AG09319 (cell line): ENCODE measurements at places on chromosomes 7 and 10.

DNA sequence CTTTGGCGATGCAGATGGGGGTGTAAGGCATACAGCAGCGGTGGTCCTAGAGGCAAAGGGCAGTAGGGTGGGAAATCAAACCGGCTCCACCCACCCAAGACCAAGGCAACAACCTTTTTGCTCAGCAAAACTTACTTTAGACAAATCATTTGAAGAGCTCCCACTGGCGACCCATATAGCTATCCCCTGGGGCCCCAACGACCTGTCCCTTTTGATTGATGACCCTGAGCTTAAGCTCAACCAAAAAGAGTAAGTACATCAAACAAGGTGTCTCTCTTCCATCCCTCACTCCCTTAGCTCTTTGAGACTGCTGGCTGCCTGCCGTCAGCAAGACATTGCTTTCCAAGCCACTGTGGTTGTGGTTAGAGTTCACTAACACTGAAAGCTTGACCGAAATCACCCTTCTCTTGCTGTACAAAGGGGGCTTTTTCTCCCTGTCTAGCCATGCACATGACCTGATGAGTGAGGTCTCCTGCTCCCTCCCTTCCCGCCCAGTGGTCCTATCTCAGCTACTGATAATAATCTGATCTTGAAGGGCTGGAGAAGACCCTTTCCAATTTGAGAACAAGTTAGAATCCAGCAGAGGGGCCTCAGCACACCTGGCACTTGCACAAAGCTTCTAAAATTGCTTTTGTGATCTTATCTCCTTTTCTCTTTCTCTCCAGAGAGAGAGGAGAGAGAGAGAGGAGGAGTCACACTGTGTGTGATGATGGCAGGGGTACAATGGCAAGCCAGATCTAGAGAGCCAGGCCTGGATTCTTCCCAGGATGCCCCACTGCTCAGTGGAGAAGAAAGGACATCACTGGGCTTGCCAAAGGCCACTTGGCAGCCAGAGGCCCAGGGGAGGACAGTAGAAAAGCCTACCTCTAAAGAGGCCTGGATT lies 42.2 kb downstream of the XPNPEP1 start:
- DNase-seq = no peak

DNA sequence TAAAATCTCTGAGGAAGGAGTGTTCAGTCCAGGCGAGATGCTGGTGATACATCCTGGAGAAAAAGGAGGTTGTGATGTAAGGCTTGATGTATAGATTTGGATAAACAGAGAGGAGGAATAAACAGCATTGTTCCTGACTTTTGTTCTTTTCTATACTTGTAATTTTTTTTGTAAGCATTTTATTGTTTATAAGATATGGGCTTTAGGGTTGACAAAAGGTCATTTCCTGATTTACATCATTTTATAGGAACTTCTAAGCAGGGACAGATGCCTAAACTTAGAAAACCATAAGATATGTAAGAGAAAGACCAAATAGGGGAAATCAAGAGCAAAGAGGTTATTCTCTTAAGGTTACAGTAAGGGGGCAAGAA lies 16.7 kb upstream of the SLC26A4 start:
- no peak for DNase-seq

DNA sequence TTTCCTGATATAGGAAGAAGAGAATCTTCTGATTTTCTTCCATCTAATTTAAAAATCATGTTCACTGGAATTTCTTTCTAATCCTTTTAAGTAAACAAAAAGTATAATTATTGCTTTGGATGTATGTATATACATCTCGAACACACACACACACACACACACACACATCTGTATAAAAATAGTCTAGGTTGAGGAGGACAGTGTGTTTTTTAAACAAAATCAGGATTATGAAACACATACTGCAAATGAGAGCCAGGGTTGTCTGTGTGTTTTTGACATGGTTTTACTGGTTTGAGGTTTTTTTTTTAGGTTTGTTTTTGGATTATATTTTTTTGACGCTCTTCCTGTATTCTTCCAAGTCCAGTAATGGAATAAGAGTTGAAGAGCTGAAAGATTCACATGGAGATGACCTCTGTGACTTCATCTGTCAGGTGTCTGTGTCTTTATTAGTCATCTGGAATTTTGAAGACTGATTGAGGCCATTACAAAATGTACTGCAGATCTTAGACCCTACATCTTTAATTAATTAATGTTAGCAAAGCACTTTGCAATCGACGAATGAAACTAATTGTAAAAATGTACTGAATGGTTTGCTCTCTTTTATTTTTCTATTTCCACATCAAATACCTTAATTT lies 237.1 kb downstream of the SUGCT start:
- no peak for DNase-seq

DNA sequence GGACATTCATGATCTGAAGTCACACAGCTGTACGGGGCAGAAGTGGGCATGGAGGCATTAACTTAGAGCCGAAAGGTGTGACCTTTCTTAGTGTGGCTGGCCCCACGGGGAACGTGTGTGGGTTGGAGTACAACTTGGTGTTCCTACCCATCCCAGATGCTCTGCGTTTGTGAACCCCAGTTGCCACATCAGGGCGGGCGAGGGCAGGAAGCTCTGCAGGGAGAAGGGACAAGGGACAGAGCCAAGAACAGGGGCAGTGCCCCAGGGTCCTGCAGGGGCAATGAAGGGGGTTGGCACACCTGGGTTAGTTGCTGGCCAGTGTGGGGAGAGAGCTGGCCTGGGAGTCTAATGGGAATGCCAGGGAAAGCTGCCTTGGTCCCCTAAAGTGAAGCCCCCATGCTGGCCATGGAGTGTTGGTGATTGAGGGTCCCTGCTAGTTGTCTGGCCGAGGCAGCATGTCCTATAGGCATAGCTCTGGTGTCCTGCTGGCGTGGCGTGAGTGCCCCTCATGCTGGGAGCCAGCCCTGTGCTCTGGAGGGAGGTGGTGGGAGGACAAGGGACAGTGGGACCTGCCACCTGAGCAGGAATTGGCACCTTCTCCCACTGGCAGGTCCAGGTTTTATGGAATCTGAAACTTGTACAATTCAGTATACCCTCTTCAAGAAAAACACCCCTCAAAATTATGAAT lies 18.9 kb downstream of the HTRA1 start:
- no peak for DNase-seq

DNA sequence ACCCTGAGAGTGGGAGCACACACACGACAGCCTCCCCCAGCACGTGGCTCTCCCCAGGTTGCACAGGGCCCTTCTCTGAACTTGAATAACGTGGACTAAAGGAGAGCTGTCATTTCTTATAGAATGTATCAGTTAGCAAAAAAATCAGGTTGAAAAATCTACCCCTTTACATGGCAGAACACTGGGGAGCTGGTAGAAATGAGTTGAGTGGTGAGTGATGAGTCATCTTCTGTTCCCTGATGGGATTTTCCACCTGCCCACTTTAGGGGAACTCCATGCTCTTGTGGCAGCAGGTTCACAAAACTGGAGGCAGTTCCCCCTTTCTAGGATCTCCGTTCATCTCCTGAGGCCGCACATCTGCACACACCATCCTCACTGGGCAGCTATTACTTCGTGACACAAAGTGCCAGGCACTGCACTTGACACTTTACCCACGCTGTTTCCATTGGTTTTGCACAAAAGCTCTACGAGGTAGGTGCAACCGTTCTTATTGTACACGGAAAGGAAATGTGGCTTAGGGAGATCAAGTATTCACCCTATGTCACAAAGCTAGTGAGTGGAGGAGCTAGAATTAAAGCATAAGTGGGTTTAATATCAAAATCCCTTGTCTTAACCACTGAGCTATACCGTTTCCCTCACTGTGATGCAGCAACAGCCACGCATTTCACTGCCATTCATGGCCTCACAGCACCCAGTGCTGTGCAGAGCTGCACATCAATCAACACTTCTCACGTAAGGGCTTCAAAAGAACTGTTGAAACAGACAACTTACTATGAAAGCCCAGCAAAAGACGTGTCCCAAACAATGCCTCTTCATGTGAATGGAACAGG lies 80.2 kb downstream of the RNF216 start:
- no peak for DNase-seq

DNA sequence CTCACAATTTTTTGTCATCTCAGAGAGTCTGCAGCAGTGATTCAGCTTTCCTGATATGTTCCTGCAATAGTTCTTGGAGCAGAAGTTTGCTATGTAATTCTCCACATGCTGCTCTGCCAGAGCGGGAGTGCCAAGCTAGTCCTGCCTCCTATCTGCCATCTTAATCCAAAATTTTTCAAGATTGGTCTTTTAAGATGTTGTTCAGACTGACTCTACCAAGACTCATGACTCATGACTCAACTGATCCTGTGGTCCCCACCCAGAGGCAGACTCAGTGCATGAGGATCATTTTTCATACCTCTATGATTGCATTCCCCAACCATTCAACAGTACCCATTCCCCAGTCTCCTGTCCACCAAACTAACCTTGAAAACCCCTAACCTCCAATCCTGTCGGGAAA lies 470.8 kb downstream of the INHBA start:
- DNase-seq = no peak

- DNase-seq = no peak
These were observed 295.9 kb downstream of the PTEN start for GRCh38 chr10:88159127-88159829.

DNA sequence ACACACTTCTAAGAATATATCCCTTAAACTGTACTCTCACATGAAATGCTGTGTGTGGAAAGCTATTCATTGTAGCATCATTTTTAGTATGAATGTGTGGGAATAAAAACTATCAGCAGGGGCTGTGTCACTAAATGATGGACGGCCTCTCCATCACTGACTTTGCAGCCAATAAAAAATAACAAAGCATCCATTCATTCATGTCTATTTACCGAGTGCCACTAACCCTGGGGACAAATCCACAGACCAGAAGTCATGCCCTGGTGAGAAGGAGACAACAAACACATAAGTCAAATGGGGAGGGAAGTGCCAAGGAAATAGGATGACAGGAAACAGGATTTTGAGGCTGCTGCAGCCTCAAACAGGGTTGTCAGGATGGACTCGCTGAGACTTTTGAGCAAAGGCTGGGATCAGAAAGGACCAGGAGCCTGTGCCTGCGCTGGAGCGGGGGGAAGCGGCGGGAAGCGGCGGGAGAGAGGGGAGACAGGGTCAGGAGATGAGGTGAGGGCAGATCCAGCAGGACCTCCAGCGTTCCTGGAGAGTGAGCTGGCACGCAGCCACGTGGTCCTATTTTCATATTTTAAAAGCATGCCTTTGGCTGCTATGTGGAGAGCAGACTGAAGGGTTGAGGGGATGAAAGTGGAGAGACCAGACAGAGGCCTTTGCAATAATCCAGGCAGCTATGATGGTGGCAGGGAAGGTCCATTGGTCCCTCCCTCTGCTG lies 2.2 kb upstream of the NOM1 start:
- no peak for DNase-seq

GRCh38 chr7:20351901-20352300 lies 21.2 kb downstream of the ITGB8 start:
- DNase-seq = no peak

DNA sequence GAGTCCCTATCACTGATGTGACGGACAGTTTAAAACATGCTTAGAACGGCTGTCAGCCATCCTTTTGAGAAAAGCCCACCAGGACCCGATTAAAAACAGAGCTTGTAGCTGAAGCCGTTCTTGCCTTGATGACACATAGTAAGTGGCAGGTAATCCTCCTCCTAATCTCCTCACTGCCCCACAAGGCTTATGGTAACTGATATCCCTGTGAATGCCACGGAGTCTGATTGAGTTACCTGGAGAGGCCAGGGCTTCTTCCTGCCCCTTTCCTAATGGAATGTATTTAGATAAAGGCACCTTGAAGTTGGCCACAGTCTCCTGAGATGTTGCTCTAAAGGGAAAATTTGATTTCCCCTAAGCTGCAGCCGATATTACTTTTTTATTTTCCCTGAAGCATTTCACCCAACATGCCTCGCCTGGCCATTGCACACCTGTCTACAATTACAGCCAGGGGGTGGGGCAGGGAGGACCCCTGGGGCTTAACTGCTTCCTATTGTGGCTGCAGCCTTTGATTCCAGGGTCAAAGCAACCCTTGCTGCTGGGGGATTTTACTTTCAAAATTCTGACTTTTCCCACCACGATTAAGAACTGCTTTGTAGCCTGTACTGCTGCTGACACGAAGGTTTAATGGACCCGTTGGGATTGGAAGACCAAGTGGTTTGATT lies 169.0 kb upstream of the GPR26 start:
- no peak for DNase-seq

DNA sequence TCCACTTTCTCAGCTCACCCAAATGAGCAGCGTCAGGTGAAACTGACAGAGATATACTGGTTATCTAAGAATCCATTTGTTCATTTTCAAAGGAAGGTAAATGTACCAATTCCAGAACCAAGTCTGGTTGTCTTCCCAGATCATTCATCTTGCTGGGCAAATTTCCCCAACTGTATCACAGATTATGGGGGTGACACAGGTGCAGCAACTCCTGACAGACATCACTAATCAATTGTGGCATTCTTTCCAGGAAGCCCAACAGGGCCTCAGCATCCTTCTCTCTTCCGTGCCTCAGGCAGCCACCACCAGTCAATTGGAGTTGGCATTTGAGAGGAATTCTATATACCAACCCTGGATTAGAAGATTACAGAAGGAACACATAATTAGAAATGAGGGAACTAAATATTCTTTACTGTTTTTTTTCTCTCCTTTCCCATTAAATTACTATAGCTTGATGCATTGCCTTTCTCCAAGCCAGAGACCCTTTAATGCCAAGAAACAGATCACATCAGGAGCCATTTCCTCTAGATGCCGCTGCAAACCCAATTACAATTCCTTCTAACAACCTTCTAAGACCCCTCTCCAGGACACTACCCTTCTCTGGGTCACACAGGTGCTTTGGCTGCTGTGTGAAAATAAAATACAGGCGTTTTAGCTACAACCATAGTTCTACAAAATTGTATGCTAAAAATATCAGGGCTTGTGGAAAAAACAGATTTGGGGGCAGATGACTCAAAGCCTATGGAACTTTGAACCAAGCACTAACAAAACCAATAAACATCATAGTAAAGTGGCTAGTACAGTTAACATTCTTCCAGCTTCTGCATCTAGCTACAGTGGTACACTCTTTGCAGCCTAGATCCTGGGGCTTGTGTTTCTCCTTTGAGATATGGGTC lies 291.6 kb downstream of the RNLS start:
- no peak for DNase-seq
